ENCODE measurements at places on chromosomes 12 and 14.

DNA sequence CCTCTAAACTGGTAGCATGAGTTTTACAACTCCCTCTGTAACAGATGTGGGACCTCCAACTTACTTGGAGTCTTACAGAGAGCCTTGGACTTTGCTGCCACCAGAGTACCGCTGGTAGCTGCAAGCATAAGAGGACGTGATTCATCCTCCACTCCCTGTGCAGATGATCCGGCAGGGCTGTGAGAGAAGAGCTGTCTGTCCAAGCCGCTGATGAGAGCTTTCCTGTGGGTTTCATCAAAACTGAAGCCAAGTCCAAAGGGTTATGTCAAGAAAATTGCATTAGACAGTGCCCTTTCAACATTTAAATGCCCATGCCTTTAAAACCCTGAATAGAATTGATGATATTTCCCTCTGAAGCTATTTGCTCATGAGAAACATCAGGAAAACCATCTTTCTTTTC lies 85.8 kb downstream of the LLPH start:
- no peak for DNase-seq

GRCh38 chr14:92692822-92693226 lies 55.6 kb downstream of the LGMN start:
- no peak for DNase-seq

GRCh38 chr14:41144370-41144769 lies 462.3 kb upstream of the LRFN5 start:
- DNase-seq: no peak

GRCh38 chr12:61267474-61267873 lies 992.7 kb upstream of the USP15 start:
- DNase-seq: no peak

DNA sequence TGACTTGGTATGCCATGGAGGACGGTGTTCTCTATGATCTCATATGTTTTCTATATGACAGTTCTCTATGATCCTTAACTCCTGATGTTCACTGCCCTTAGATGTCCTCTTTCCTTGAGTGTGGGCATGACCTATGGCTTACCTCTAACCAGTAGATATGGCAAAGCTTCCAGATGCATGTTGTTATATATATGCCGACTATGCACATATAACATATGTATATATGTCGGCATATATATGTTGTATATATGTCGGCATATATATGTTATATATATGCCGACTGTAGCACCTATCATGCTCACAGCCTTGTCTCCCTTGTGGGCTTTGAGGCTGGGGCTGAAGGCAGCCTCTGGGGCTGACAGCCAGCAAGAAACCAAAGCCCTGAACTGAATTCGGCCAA lies 106.0 kb downstream of the GRIP1 start:
- no peak for DNase-seq

DNA sequence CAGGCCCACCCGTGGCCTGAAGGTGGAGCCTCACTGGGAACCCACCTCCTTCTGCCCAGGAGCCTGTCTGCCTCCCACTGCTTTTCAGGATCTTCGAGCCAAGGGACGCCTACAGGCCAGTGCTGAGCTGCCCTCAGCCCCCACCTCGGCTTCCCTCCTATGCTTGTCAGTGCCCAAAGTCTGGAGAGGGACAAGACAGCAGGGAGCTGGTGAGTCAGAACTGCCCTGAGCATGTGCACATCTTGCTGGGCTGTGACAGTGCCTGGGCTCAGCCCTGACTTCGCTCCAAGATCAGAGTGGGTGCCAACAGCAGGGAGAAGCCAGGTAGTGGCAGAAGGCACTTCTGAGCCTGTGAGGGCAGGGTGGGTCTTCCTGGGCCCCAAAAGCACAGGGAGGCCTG lies 286.8 kb downstream of the AEBP2 start:
- no peak for DNase-seq

- DNase-seq: peak; percentile 60
Observed at GRCh38 chr14:22319526-22320361, 269.3 kb downstream of the DAD1 start.

- DNase-seq: no peak
Observed at GRCh38 chr14:51354846-51355245, 114.8 kb downstream of the TMX1 start.

DNA sequence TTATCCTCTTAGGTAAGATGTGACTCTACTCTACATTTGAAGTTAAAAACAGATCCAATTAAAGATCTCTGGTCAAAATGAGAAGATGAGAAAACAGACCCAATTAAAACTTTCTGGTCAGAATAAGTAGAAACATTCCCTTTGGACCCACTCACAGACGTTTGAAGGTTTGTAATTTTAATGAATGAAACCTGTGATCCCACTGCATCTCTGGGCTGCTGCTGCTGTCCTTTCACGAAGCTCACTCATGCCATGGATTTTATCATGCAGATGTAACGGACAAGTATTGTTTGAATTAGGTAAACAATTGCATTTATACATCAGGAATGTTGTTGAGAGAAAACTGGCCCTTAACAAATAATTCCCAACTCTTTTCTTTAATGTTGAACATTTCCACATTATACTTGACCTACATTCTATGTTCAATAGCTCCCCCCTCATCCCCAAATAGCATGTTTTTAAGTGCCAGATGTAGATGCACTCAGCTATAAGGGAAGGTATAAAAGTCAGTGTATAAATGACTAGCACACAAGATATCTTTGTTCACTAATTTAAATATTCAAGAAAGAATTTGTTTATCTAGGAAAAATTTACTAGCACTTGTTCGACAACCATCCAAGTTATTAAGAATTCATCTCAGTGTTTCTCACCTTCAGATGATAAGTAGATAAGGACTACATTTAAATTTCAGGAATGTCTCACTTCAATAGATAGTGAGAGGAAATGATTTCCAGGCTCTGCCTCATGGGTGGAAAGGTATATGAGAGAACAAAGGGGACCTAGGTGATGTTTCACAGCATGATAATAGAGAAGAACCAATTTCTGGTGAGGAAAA lies 202.3 kb upstream of the LMNTD1 start:
- no peak for DNase-seq

DNA sequence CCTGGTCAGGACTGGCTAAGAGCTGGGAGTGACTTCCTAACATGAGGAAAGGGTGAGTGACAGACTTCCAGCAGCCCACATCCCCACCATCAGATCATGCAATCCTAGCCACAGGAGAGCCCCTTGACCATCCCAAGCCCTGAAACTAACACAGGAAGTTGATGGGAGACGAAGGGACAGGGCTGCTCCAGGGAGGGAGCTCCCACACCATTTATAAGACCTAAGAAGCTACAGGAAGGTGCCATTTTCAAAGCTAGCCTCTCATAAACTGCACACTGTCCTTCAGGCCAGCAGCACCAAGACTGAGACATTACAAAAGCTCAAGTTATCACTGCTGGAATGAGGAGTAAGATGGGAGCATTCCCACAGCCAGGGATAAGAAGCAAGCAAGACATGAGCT lies 19.4 kb downstream of the SLC25A21 start:
- DNase-seq: no peak

DNA sequence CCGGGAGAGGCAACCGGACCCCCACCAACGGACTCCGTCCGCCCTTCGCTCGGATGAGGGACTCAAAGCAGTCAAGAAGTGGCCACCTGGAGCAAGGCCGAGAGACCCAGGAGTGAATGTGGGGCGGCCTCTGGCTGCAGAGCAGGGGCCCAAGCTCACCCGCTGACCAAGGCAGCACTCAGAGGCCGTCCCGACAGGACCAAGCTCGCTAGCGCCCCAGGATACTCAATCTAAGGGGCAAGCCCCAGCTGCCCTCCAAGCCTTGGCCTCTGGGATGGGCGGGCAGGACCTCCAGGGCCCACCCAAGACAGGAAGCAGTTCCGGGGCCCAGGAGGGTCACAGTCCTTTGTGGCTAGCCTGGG lies 936 bp downstream of the AKT1 start:
- peak; percentile 32 for DNase-seq

DNA sequence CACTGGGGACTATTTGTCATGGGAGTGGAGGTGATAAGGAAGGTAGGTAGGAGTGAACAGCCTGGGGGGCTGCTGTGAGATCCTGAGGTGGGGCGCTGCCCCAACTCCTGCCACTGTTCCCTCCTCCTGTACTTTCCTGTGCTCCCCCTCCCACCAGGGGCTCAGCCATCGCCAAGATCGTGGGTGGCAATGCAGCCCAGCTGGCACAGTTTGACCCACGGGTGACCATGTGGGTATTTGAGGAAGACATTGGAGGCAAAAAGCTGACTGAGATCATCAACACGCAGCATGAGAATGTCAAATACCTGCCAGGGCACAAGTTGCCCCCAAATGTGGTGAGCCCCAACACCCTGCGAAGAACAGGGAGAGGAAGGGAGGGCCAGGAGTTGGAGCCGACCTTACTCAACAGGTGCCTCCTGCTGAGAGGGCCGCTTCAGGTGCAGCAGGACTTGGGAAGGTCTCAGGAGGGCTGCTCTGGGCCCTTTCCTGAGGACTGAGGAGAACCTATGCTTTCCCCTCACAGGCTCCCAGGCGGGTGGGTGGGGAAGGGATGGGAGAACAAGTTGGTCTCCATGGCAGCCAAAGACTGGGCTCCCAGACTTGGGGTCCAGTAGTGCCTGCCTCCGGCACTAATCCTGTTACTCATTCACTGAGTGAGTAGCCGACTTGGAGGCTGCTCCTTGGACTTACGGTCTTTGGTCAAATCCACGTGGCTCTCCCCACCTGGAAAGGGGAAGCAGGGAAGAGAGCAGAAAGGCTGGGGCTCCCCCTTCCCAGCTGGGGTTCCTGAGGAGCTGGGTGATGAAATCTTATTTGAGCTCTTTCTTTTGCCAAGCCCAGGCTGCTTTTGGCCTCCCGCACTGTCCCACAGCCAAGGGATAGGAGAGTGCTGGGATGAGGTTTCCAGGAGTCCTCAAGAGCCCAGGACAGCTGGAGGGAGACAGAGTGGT lies 884 bp downstream of the GPD1 start:
- no peak for DNase-seq

- DNase-seq: no peak
Observed at GRCh38 chr12:98162906-98163678, 352.3 kb upstream of the TMPO start.

DNA sequence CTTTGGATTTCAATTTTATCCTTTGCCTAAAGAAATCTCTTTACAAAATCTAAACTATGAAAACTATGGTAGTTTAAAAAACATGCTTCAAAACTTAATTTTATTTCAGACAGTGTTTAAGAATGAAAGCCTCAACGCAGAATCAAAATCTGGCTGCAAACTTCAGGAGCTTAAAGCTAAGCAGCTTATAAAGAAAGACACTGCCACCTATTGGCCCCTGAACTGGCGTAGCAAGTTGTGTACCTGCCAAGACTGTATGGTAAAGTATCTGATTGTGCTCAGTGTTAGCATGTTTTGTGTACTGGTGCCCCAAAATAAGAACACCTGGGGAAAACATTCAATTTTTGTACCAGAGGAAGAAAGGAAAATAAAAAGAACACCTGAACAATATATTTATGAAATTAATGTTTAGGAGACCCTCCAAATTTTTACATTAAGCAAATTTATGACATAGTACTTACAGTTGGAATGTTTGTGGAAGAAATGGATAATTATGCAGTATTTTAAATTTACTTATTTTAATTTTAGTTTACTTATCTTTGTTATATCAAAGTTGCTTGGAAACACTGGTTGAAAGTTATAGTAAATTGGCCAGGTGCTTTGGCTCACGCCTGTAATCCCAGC lies 12.2 kb downstream of the UBR7 start:
- DNase-seq: peak; percentile 61

DNA sequence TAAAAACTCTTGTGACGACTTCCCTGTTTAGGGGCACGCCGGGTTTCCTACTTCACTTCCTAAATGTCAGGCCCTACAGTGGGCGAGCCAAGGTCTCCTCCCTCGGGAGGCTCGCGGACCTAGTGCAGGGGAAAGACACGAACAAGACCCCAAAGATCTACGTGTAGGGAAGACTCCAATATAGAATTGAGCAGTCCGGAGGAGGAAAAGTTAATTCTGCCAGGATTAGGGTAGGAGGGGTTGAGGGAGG lies 564 bp downstream of the ATXN3 start:
- no peak for DNase-seq

GRCh38 chr12:55829967-55830600 lies 697 bp upstream of the DNAJC14 start:
- peak; percentile 54 for DNase-seq

DNA sequence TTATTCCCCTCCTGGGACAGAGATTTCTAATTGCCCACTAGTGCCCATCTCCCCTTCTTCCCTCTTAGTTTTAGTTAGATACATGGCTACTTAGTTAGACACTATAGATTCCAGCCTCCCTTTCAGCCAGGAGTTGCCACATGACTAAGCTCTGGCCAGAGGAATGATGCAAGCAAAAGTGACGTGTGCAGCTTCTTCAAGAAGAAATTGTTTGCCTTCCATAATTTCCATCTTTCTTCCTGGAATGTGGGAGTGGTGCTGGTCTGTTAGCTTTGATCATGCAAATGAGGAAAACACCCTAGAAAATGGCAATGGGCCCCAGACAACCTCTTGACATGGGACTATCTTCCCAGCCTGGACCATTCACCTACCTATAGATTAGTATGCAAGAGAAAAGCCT lies 21.4 kb downstream of the CCDC177 start:
- no peak for DNase-seq

DNA sequence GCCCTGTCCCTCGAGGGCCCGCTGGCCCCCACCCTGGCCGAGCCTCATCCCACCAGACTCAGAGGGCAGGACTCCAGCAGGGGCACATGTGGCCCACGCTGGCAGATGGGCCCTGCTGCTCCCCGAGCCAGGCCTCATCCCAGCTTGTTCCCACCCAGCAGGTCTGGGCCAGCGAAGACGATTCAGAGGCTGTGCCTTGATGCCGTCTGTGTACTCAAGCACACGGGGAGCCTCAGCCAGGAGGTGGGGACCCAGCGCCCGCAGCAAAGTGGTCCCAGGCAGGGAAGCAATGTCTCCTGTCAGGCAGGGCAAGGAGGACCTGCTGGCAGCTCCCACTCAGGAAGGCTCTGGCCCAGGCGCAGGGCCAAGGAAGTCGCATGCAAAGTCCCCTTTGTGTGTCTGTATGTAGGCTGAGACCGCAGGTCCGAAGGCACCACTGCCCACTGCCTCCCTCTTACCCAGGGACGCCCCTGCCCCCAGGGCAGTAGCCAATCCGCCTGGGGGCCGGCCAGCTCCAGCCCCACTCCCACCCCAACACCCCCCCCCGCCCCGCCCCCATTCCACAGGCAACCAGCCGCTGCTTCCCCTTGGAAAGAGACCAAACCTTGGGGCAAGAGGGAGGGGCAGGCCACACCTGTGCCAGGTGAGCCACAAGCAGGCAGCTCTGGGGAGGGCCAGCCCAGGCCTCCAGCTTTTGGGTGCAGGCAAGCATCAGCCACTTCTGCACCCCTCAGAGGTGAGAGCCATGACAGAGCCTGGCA lies 9.4 kb downstream of the DEGS2 start:
- DNase-seq: no peak
